ENCODE measurements at places on chromosomes 6 and 20.

- DNase-seq: no peak
Measured at GRCh38 chr20:64244870-64245603, 10.5 kb upstream of the PCMTD2 start.

GRCh38 chr6:109467696-109468095 lies 12.1 kb upstream of the MICAL1 start:
- no peak for DNase-seq

GRCh38 chr20:50680105-50680960 lies 11.0 kb downstream of the RIPOR3 start:
- DNase-seq: no peak

- DNase-seq: peak; percentile 89
Measured at GRCh38 chr6:26270903-26271667, 93.9 kb upstream of the BTN3A2 start.

DNA sequence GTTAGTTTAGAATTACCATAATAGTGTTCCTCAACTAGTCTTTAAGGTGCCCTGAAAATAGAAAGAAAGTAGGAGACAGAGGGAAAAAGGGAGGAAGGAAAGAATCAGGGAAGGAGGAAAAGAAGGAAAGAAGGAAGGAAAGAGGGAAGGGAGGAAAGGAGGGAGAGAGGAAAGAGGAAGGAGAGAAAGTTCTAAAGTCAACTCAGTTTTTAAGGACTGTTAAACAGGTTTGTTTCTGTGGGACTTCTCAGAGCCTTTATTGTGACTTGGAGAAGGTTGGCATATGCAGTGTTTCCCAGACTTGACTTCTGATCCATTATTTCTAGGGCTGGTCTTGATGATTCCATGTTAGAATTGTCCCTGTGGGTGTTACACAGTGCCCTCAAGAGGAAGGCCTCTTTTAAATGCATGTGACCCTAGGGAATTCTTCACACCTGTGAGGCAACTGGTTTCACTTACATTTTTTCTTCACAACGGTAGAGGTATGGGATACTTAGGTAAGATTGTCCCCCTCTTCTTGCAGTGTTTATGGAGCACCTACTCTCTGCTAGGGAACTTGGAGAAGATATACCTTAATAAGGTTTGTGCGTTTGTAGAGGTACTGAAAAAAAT lies 132.7 kb upstream of the GMDS start:
- no peak for DNase-seq

- DNase-seq: no peak
Measured at GRCh38 chr6:90105506-90106170, 191.0 kb downstream of the BACH2 start.

- no peak for DNase-seq
Measured at GRCh38 chr6:80547827-80548226, 441.4 kb downstream of the BCKDHB start.

- no peak for DNase-seq
Measured at GRCh38 chr6:123953920-123954319, 150.3 kb downstream of the NKAIN2 start.

GRCh38 chr6:17606606-17607005 lies 6.5 kb downstream of the FAM8A1 start:
- no peak for DNase-seq

DNA sequence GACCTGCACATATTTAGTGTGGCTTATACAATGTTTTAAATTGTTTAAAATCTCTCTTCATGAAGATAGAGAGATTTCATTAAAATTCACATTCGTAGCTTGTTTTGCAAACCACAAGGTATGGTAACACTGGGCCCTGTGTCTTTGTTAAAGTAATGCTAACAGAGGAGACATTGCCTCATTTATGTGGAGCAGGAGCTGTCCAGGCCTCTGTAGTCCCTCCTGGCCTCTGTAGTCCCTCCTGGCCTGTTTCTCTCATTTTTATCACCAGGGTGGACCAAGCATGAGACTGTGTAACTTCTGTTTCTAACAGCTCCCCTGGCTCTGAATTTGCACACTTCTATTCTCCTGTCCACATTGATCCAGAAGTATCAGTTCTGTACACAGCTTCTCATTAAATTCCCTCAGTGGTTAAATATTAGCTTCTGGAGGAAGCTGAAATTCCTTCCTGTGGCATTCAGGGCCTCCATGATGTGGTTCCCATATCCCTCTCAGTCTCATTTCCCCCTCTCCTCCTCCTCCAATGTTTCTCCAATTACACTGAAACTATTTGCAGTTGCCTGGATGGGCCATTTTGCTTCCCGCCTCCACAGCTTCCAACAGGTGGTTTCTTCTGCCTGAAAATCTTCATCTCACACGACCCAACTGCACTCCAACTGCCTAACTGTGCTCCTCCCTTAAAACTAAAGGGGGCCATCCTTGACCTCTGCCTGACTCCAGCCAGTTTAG lies 340.4 kb downstream of the SYNE1 start:
- no peak for DNase-seq

GRCh38 chr20:53677447-53678314 lies 84.0 kb upstream of the ZNF217 start:
- no peak for DNase-seq

GRCh38 chr20:1301031-1301529 lies 27.9 kb downstream of the SDCBP2 start:
- peak; percentile 48 for DNase-seq

DNA sequence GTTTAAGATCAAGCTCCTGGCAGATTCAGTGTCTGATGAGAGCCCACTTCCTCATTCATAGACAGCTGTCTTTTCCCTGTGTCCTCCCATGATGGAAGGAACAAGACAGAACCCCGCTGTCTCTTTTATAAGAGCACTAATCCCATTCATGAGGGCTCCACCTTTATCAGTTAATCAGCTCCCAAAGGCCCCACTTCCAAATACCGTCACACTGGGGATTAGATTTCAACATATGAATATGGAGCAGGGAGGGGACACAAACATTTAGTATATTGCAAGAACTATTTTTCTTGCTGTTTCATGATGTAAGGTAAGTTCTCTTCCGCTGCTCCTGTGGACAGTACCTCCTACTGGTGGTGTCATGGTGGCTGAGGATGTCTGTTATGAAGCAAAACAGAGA lies 158.3 kb upstream of the IRAK1BP1 start:
- no peak for DNase-seq

GRCh38 chr20:24388828-24389380 lies 80.5 kb upstream of the SYNDIG1 start:
- DNase-seq: no peak

DNA sequence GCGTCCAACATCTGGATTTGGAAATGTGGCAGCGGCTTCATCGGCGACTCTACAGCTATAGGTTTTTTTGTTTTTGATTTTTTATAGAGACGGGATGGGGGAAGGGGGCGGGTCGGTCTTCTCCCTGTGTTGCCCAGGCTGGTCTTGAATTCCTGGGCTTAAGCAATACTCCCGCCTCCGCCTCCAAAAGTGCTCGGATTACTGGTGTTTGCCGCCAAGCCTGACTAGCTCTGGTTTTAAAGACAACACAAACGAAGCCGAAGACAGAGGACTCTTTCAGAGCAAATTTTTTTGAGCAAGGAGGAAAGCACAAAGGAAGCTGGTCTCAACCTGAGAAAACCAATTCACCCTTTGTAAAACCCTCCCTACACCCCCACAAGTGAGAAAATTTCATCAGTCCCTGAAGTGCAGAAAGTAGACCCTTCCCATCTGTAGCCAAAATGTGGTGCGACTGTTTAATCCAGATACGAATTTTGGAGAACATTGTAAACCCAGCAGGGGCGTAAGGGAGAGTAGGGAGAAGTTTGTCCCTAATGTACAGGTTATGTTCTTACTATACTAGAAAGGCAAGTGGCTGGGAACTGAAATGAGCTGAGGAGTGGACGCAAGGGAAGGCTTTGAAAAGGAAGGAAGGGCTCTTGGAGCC lies 185.9 kb downstream of the TRIM27 start:
- DNase-seq: no peak

- no peak for DNase-seq
Measured at GRCh38 chr6:134416418-134417154, 98.7 kb upstream of the SGK1 start.

DNA sequence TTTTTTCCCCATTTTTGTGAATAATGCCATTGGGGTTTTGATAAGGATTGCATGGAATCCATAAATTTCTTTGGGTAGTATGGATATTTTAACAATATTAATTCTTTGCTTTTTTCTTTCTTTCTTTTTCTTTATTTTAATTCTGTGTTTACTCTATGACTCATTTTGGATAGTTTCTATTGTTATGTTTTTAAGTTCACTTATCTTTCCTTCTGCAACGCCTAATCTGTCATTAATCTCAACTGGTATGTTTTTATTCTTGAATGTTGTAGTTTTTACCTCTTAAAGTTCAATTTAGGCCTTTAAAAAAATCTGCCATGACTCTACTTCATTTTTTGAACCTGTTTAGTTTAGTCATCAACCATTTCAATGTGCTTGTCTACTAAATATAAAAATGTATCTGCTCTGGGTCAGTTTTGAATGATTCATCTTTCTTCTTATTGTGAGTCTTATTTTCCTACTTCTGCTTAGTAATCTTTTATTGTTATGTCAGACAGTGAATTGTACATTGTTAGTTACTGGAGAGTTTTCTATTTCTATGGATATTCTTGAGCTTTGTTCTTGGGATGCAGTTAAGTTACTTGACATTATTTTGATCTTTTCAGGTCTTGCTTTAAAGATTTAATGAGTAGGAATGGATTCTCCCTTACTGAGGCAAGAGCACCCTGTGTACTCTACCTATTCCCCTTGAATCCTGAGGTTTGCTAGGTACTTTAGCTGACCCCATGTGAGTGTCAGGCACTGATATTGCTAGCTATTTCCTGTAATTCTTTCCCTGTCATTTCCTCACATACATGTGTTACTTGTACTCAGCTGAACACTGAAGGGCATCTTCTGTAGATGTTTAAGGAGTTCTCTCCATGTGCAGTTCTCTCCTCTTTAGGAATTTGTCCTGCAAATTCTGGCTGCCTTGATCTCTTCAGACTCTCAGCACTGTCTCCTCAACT lies 104.2 kb downstream of the TFAP2B start:
- no peak for DNase-seq

DNA sequence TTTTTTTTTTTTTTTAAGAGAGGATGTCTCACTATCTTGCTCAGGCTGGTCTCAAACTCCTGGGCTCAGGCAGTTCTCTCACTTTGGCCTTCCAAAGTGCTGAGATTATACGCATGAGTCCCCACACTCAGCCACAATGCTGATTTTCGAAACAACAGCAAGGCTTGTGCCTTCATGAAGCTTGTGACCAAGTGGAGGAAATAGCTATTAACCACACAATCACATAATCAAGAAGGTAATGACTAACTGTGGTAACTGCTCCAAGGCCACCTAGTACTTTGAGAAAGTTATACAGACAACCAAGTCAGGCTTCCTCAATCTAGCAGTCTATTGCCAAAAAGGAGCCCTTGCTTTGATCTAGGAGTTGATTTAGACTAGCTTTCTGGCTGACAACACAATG lies 46.3 kb downstream of the SOD2 start:
- no peak for DNase-seq

DNA sequence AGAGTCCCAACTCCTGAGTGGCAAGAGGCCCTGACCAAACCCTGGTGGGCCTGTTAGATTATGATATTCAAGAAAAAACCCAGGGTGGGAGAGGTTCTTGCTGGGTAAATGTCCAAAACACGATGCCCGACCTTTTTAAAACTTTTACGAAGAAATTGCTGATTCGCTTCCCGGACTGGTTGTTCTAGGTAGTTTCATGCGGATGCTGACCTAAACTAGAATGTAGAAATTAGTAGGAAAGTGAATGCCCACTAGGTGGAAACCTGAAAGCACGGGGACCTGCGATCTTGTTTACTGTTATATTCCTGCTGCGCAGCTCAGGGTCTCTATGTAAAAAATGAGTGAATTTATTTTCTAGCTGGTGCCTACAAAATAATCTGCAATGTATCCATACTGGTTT lies 2.3 kb downstream of the RAE1 start:
- no peak for DNase-seq

GRCh38 chr6:45568626-45569025 lies 190.9 kb upstream of the SUPT3H start:
- no peak for DNase-seq

DNA sequence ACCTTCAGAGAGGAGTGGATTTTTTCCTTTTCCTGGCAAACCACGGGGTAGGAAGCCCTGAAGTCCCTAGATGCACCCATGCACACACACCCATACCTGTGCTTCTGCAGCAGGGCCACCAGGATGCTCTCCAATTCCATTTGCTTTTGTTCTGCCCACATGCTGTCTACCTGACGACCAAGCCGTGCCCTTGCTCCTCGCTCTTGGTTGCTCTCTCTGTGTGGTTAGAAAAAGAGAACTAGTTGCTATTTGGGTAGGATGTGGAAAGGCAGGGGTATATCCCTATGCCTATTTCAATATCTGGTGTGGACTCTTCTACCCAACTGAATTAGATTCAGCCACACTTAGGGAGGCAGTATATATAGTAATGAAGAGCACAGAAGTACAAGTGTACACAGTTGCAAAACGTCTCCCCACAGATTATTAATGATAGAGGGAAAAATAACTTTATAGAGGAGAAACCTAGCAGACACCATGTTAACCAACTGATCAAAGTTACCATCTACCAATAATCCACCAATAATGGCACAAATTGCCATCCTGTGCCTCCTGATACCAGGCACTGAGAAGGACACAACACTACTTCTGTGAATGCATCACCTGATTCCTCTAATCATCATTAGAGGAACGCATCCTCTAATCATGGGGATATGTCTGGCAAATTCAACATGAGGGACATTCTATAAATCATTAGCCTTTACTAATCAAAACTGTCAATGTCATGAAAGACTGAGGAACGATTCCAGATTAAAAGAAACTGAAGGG lies 7.3 kb downstream of the GHRH start:
- DNase-seq: no peak

DNA sequence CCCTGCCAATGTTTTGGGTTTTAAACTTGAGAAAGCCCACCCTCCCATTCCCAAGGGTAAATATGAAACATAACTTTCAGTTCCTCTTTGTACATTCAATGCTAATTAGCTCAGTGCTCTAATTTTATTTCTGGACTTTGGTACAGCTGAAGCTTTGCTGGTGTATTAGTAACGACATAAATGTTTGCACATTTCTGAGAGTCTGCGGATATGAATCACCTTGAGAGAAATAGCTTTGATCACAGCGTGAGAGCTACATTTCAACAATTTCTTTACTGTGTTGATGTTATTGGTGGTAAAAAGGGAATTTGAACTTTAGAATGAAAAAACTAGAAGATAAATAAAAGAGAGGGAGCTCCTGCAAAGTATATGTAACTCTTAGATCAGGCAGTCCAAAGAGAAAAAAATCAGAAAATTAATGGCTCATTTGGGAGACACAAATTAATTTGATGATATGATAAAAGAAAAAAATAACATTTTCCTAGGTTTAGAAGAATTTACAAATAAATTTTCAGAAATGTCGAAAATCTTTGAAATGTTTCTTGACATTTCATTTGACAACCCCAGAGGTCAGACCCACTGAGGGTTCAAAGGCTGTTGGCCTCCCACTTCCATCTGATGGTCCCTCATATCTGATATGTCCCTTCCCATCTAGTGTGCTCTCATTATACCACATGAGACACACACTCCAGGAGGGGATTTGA lies 38.5 kb upstream of the CAP2 start:
- peak; percentile 48 for DNase-seq

DNA sequence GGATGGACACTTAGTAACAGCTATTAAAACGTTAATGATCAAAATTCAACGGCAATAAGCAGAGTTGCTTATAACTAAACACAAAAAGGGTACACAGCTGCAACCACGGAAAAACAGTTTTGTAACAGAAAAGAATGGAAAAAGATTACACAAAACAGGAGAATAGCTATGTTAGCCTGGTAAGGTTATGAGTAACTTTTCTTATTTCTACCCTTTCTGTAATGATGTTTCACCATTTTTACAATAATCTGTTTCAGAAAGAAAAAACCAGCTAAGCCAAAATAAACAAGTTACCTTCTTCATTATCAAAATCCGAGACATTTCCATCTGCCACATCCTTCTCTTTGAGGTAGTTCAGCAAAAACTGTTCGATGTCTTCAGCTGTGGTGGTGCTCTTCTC lies 27.4 kb downstream of the TTI1 start:
- DNase-seq: no peak
